ENCODE measurements at places on chromosomes 11 and 22. TPM values are rescaled to one million over a fixed set of nuclear protein-coding genes. Genes with fewer than 3 reads are reported as not detected.

The FBLN1 gene
- not detected for total RNA-seq

DNA sequence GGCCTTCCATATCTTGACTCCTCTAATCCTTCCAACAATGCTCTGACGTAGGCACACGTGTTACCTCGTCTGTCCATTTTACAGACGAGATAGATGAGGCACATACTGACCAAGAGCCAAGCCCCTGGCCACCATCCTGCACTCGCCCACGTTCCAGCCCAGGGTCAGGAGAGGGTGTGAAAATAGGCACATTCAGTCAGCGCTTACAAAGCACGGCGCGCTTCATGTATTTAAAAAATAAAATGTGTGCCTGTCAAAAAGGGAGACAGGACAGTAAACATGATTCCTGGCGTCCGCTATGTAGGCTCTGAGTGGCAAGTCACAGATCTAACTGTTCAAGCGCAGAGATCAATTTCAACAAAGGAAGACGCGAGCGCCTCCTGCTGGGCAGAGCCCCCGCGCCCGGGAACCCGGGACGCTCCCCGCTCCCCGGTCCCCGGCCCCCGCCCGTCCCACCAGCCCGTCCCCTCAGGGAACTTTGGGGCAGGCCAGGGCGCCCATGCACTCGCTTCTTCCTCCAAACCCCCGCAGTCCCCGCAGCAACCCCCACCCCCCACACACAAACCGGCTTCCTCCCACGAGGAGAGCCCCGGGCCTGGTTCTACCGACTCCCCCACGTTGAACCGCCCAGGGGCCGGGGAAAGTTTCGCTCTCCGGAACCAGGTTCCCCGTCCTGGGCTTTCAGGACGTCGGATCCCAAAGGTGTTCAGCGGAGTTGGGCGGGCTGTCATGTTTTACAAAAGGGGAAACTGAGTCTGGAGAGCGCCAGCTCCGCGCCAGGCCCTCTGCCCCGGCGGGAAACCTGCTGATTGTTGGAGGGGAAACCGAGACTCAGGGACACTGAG lies 10.4 kb upstream of the C1QTNF6 start:
- DNase-seq: peak; percentile 91

GRCh38 chr11:6415797-6416196 lies 3.1 kb downstream of the APBB1 start:
- no peak for DNase-seq

- DNase-seq: no peak
Measured at GRCh38 chr11:111355101-111355500, 24.0 kb downstream of the POU2AF1 start.

DNA sequence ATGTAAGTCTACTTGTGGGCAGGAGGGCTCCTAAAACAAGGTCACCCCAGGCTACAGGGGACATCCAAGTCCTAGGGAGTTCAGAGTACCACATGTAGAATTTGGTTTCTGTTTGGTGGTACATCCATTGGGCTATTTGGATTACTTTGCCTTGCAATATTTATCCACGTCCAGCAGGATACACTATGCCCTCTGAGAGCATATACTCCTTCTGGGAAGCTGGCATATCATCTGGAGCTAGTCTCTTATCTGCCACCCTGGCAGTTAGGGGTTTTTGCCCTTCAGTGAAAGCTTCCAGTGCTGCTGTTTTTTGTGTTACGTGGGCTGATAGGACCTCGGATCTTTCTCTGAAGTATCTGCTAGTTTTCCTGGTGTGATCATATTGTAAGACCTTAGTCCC lies 7.3 kb downstream of the LMO2 start:
- no peak for DNase-seq

DNA sequence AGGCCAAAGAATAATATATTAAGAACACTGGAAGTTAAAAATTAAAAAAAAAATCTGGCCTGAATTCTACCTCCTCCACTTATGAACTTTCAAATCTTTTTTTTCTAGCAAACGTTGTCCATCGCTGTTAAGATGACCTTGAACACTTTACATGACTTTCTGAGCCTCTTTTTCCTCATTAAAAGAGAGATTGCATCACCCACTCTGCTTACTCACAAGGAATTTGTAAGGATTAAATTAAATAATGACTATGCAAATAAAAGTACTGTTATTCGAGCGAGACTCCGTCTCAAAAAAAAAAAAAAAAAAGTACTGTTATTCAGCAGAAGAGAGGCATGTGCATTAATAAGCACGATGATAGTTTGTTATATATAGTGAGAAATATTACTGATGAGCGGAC lies 285.1 kb upstream of the CCDC90B start:
- no peak for DNase-seq

DNA sequence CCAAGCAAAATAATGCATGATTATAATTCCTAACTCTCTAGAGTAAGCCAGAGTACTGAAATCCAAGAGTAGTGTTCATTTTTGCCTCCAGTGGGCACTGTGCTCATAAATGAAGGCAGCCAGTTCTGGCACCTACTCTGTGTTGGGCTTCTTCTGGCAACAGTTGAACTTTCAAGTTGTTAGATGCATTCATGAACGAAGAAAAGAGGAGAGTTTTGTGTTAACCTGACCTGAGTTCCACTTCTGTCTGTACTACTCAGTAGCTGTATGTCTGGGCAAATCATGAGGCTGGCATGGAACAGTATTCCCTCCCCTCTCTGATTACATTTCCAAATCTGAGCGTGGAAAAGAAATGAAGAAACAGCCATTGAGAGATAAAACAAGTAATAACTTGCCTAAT lies 20.3 kb upstream of the TENM4 start:
- DNase-seq: no peak

- no peak for DNase-seq
Measured at GRCh38 chr22:47001288-47001687, 238.8 kb downstream of the TBC1D22A start.

GRCh38 chr22:35043252-35043933 lies 22.6 kb upstream of the ISX start:
- DNase-seq: no peak

DNA sequence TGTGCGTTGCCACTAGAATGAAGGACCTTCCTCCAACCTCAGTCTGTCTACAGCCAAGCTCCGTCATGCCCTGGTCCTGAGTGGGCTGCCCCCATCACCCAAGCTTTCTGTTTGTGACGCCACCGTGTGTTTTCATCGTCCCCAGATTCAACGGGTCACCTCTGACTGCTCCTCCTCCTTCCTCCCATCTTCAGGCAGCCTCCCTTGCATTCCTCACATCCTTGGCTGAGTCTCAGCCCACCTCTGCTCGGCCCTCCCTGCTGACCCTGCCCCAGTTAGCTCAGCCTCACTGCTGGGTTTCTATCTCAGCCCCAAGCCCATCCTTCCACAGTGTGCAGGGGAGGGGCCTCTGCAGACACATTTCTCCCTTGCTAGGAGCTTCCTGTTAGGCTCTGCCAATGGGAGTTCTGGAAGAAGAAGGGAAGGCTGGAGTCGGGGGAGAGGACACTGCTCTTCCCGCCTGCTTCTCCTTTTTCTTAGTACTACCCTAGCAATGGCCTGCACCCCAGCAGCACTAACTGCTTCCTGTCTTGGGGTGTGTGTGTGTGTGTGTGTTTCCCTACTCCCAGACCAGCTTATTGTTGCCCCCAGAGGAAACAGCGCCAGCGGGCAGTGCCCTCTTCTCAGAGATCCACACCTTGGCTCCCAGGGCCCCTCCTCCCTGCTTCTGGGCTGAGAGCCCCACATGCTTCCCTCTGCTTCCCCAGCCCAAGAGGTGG lies 5.2 kb downstream of the IFT27 start:
- no peak for DNase-seq
